ENCODE measurements at places on chromosomes 13 and 19.

DNA sequence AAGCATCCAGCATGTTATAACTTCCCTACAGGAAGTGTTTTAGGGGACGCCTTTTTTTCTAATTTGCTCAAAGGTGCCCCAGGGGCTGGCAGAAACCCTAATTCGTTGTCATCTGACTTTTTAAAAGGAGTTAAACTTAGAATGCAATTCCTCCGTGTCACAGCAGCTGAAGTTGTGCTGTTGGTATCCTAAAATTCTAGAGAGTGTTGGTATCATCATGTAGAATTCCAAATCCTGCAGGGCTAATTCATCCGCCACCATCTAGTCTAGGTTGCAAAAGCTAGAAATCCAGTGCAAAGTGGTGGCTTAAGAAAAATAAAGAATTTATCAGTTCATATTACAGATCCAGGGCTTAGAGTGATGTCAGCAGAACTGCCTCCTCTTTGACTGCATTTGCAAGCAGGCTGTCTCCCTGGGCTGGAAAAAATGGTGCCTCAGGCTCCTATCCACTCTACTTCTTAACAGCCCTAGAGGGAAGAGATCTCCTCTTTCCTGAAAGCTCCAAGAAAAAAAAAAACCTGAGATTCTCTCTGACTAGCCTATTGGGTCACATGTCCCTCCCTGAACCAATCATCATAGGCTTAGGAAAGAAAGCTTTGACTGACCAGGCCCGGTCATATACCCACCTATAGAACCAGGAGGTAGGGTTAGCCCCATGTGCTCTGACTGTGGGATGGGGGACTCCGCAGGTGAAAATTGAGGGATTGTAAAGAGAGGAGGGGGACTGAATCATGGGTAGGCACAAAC is 73.0 kb downstream of the MAP4K1 start:
- DNase-seq = no peak

DNA sequence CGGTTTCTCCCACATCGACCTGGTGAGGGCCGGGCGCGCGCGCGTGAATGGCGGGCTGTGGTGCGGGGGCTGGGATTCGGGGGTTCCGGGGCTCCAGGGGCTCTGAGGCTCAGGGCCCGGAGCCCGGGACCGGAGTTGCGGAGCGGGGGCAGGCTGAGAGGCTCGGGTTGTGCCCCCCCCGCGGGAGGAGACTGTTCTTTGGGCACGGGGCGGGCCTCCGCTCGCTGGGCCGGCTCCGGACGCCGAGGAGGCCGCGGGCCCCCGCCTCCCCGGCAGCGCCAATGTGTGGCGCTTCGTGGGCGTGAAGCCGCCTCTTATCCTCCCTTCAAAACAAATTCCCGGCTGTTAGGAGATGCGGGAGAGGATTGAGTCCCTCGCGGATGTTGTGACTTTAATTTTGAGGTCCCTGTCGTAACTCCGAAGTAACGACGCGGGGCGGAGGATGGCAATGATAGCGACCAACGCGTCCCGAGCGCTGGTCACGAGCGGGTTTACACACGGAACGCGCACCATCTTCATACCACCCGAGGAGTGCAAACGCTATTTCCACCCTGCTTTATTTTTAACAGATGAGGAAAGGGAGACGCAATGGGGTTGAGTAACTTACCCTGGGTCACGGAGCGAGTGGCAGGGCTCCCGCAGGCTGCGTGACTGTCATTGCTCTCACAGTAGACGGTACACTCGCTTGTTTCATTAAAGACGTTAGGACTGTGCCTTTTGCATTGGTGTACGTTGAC is 536 bp downstream of the UBA2 start:
- no peak for DNase-seq

GRCh38 chr13:109735436-109735966 is 50.9 kb downstream of the IRS2 start:
- DNase-seq = no peak

DNA sequence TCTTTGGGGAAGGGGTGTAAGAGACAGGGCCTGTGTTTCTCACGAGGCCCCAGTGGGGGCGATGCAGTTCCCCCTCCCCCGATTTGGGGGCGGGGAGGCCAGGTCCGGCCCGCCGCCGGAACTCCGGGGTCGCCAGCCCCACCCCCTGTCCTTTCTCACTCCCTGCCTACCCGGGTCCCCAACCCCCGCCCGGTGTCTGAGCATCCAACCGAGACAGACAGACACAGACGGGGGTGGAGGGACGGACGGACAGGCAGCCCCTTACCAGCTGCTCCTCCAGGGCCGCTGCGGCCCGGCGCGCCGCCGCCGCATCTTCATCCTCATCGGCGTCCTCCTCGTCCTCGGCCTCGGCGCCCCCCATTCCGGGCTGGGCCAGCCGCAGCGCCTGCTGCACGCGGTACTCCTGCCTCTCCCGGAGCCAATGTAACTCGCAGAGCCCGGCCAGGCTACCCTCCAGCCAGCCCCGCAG is 397 bp downstream of the DACT3 start:
- DNase-seq = no peak

- no peak for DNase-seq
Measured at GRCh38 chr19:52331757-52332156, 4.3 kb upstream of the ZNF610 start.

Measured in NCI-H774 (cell line).